ENCODE measurements at places on chromosomes 1 and 21.
A peak's percentile ranks its signal among the peaks of the same experiment; 100 is the strongest.

GRCh38 chr1:79501153-79501552, 494.6 kb upstream of the ADGRL4 start:
- DNase-seq = no peak

- DNase-seq = peak; percentile 15
Observed at GRCh38 chr1:231690059-231690458, 63.5 kb downstream of the DISC1 start.

GRCh38 chr1:11847667-11848372, at the start of gene NPPA:
NPPA (minus strand) TSS chr1:11847783; CDS start chr1:11847684, 99 bp downstream.
- no peak for DNase-seq

- DNase-seq = no peak
Observed at GRCh38 chr1:11531314-11531870, 52.4 kb downstream of the DISP3 start.

- DNase-seq = no peak
Observed at GRCh38 chr1:165699577-165699976, 1.2 kb upstream of the ALDH9A1 start.

DNA sequence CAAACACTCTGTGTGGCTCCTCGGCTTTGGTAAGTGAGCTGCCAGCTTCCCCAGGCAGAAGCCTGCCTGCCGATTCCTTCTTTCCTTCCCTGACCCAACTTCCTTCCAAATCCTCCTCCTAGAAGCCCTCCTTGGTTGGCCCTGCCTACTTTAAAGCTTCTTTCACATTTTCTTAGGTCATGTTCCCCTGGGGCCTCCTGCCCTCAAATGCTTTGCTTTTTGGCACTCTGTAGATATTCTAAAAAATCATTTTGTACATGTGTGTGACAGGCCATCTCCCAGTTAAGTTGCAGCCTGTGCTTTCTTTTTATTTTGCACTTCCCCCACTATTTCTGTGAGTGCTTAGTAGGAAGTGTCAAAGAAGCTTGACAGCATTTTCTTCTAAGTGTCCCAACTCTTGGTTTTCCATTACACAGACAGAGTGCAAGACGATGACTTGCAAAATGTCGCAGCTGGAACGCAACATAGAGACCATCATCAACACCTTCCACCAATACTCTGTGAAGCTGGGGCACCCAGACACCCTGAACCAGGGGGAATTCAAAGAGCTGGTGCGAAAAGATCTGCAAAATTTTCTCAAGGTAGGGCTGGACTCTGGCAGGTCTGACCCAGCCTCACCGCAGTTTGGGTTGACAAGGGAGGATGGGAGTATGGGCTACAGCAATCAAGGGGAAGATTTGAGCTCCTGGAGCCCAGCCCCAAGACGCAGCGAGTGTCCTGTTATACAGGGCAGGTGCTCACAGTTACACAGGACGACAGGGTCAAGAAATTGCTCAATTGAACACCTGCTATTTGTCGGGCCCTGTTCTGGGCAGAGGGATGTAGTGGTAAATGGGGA, at the start of gene S100A9:
TSS of gene S100A9 (plus strand) at position 2 of the 838 bp plus-strand sequence. CDS start at position 432, 430 bp downstream.
- DNase-seq = peak; percentile 63

Data from CD14-positive monocyte (primary cell).